Activated CD4-positive, CD25-positive, alpha-beta regulatory T cell treated with anti-CD3 and anti-CD28 coated beads, Interleukin-2, amount 50 U/mL, for 16 hours (primary cell): ENCODE measurements at places on chromosomes 12 and 14.

DNA sequence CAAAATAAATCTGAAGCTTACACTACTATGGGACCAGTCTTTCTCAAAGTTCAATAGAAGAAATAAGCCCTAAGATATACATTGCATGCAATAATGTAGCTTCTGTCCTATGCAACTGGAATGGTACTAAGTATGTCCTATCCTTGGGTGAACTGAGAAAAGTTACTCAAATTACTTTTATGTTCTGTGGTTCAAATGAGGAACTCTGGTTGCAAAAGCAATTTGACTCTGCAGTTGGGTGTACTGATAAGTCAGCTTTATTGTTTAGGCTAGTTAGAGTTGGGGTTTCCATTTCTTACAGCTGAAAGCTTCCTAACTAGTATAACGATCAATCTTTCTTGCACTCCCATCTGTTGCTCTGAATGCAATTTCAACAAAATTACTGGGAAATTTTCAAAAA is 29.2 kb downstream of the GPR135 start:
- no peak for DNase-seq

- DNase-seq: no peak
Measured at GRCh38 chr12:121301876-121302275, 5.4 kb upstream of the CAMKK2 start.

DNA sequence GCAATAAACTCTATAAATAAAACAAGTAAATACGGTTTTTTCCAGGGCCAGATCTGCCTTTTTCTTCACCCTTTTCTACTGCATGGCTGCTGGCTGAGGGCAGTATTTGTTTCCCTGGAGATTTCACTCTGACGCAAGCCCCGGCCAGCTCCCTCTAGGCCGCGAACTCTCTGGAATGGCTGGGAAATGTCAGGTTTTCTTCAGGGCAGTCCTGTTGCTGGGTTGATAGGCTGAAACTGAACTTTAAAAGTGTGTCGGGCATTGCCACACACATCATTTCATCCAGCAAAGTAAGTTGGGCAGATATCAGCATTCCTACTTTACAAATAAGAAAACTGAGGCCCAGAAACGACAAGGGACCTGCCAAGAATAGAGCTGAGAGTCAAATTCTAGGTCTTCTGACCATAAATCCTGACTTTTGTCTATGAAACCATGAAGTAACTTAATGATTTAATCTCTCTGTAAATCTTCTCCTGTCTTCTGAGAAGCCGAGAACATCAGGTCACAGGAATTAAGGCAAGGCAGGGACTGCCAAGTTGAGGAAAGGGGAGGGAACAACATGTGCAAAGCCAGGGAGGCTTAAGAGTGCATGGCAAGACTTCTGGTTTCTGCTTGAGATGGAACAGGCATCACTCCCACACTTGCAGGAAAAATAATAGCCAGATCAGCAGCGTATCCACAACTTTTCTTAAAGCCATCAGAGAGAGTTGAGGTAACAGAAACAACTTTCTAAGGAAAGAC is 205.0 kb upstream of the CCDC196 start:
- no peak for DNase-seq

- no peak for DNase-seq
Measured at GRCh38 chr14:88998027-88998426, 173.6 kb downstream of the TTC8 start.

DNA sequence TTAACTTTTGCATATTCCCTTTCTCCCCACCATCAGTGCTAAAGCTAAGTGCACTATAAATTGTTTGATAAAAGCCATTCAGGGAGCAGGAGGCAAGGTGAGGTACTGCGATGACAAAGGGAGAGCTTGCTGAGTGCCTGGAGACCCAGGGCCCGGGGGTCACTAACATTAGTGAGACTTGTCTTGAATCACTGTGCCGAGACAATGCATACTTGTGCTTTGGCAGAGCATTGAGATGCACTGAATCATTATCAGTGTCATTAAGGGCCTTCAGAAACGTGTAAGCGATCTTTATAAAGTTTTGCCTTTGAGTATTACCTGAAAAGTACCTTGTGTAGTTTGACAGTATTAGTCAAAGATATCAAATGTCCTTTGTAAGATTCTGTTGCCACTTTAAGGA is 447.5 kb downstream of the PCNX1 start:
- no peak for DNase-seq
